Retina (tissue), 1 donor: ENCODE measurements at places on chromosomes 1 and 21.

DNA sequence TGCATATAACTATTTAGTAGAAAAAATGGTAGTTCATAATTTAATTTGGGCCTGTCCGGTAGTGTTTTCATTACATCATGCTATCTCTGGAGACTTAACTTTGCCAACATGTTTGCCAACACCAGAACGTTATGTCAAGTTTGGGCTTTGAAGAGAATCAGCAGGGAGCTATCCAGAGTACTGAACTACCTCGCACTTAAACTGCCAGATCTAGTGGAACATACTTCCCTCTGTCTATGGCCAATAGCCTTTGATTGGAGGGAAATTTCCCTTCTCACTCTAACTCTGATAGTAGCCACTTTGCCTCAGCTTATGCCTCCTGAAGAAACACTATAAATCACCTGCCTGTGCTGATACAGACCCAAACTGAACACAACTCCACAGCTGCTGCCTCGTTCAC is 10.0 kb downstream of the LRRC53 start:
- peak; percentile 32 for DNase-seq

DNA sequence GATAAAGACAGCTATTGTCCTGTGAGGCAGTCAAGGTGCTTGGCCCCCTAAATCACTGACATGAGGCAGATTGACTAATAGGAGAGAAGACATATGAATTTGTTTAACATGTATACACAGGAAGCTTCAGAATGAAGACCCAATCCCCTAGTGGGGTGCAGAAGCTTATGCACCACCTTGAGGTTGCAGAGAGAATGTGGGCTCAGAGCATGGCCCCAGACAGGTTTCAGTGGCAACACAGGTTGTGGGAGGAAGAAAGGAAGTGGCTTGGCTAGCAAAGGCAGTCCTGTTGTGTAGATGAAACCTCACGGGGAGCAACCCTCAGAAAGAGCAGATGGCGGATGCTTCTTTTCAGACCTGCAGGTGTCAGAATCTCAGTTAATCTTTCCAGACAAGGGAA is 37.0 kb upstream of the PARP1 start:
- DNase-seq, result no peak

GRCh38 chr1:110668549-110668948 is 6.2 kb downstream of the KCNA3 start:
- DNase-seq, result no peak

- DNase-seq, result no peak
Observed at GRCh38 chr1:59992040-59992820, 65.7 kb upstream of the CYP2J2 start.

- DNase-seq, result no peak
Observed at GRCh38 chr1:11735531-11735853, 444 bp upstream of the AGTRAP start.

DNA sequence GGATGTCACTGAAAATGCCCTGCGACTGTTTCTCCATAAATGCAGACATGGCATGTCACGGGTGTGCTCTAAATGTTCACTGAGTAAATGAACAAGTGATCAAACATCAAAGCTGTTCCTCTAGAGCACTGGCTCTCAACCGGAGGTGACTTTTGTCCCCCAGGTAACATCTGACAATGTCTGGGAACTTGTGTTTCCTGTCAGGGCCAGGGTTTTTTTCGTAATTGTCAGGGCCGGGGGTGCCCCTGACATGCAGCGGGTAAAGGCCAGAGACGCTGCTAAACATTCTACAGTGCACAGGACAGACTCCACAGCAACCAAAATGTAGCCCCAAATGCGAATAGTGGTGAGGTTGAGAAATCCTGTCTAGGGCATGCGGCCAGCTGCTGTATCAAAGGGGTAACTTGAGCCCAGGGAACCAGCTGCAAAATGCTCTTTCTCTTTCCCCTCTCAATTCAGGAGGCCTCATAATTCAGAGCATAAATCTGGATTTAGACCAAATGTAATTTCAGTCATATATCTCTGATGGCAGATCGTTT is 2.0 kb downstream of the ALDH4A1 start:
- no peak for DNase-seq

DNA sequence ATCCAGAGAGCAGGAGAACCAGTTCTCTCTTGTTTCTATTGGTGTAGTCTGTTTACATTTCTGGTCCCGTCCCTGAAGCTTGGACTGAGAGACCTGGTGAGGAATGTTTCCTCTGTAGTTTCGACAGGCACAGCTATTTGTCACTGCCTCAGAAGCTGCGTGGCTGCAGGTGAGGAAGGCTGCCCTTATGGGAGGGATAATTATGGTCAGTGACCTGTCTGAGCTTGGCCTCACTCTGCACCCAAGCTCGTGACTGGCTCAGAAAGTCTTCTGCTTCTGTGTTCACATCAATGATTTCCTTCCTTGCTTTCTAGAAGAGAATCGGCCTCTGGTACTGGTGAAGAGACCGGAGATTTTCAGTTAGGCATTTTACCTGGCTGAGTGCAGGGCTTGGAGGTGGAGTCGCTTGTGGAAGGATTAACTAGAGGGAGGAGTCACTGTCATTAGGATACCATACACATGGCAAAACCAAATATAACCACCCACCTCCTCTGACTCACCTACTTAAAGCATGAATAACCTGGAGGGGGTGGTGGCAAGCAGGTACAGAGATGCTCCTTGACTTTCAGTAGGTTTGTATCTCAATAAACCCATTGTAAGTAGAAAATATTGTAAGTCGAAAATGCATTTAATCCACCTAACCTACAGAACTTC is 19.9 kb upstream of the WDR26 start:
- no peak for DNase-seq

DNA sequence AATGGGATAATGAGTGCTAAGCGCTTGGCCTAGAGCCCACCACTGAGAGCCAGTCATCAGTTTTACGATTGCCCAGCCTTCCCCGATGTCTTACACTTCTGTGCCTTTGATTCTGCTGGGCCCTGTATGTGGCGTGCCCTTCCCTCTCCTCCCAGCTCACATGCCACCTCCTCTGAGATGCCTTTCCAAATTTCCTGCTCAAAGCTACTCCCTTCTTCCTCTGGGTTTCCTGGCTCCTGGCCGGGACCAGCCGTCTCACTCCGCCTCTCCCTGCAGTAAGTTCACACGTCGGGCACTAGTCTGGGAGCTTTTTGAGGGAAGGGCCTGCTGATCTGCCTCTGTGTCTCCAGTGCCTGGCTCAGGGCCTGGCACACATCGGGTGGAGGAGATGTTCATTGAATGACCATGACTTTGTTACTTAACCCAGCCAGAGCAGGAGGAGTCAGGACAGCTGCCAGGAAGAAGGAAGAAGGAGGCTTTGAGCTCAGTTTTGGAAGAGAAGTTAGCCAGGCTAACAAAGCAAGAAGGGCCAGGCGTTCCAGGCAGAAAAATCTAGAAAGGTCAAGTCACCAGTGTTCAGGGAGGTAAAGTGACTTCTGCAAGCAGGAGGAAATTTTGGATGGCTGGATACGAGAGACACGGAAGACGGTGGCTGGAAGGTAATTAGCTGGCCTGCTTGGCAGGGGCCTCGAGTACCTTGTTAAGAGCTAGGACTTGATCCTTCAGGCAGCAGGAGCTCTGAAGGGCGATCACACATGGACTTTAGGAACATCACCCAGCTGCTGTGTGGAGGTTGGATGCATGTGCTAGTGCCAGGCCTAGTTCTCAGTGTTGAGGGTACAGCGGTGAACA is 63.6 kb downstream of the EPHB2 start:
- no peak for DNase-seq

- no peak for DNase-seq
Observed at GRCh38 chr21:44564099-44564498, 5.5 kb upstream of the KRTAP10-3 start.

- DNase-seq, result peak; percentile 82
Observed at GRCh38 chr1:64471218-64472039, 1.5 kb downstream of the CACHD1 start.
